NAMALWA (cell line): ENCODE measurements at places on chromosomes 11 and 22.
A peak's percentile ranks its signal among the peaks of the same experiment; 100 is the strongest.

DNA sequence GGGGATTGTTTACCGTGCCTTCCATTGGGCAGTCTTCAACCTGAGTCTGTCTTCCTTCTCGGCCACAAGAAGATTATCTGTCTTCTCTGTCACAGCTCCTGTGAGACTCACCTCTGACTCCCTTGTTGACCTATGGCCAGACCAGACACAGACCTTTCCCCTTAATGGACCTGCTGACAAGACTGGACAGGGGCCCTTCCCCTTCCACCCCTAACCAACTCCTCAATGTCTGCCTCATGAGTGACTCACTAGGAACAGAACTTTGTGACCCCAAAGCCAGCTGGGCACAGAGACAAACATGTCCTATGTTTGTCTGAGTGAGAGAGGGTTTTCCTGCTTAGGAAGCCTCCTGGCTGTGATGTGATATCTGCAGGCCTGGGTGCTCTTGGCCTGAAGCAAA lies 405.0 kb downstream of the BRD1 start:
- no peak for DNase-seq

GRCh38 chr22:43955883-43956782 lies 891 bp downstream of the SAMM50 start:
- DNase-seq = peak; percentile 68

- DNase-seq = no peak
Measured at GRCh38 chr22:38842512-38843200, 1.2 kb downstream of the NPTXR start.

DNA sequence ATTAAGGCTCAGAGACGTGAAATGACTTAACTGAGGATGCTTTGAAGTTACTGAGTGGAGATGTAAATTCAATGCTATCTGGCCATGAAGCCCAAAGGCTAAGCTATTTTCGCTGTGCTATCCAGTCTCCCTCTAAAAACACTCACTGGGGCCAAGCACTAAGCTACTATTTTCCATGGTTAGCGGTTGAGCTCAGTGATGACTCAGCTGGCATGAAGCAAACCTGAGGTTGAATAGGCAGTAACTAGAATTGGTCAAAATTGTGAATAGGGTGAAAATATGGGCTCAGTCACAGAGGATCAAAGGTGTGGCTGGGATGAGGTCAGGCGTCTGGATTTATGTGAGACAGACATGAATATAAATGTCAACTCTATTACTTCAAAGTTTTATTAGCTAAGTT lies 564.2 kb upstream of the KIRREL3 start:
- no peak for DNase-seq

GRCh38 chr11:79150320-79150719 lies 290.5 kb downstream of the TENM4 start:
- DNase-seq = no peak

- no peak for DNase-seq
Measured at GRCh38 chr11:16794047-16794818, 55.8 kb downstream of the C11orf58 start.

DNA sequence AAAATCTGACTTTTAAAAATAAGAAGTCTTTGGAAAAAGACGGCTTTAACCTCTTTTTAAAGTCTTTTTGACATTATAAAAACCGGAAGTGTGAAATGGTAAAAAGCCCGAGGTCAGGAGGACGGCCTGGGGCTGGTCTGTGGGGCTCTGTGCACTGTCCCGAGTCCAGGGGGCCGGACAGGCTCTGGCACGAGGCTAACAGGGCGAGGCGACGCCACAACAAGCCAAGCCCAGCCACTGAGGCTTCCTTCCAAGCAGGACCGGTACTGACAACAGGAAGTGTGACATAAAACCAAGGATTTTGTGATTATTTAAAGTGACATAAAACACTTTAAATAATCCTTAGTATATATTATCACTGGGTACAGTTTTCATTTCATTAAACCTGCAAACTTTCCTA lies 39.2 kb downstream of the BRD1 start:
- DNase-seq = no peak

DNA sequence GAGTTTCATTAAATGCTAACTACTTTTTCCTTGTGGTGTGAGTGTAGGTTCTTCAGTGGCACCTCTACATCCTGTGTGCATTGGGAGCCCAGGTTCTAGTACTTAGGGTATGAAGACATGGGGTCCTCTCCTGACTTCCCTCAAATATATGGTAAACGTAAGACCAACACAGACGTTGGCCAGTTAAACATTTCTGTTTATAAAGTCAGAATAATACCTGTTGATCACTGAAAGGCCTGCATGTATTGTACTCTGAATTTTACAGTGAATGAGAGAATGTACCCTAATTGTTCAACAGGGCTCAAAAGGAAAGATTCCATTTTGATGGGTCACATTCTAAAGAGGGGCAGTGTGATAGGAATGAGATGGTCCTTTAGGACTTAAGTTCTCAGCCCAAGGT lies 3.2 kb downstream of the RPL27A start:
- DNase-seq = no peak

DNA sequence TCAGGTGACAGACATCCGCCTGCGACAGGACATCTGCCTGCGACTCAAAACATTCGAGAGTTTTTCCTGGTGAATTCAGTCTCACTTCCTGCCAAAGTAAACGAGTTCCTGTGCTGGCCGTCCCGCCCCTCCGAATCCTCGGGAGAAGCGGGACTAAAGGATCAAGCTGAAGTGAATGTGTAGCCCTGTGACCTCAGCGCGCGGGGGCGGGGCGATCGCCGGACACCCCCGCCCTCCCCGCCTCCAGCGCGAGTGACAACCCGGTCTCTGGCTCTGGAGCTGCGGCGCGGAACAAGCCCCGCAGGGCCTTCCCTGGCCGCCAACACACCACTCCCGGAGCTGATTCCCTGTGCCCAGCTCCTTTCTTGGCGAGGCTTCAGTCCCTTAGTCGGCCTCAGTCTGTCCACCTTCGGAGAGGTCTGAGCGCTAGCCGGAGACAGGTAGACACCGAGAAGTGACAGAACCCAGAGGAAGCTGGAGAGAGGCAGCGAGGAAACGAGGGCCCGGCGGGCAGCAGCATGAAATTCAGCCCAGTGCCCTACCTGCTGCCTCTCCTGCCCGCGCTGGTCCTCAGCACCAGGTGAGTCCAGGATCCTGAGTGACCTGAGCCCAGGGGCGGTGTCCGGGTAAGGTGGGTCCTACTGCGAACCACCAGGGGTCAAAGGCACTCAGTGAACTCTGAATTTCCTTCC lies 766.4 kb upstream of the LUZP2 start:
- no peak for DNase-seq

- DNase-seq = no peak
Measured at GRCh38 chr11:72570893-72571661, 103.1 kb downstream of the PDE2A start.
